ENCODE measurements at places on chromosomes 1 and 21.

DNA sequence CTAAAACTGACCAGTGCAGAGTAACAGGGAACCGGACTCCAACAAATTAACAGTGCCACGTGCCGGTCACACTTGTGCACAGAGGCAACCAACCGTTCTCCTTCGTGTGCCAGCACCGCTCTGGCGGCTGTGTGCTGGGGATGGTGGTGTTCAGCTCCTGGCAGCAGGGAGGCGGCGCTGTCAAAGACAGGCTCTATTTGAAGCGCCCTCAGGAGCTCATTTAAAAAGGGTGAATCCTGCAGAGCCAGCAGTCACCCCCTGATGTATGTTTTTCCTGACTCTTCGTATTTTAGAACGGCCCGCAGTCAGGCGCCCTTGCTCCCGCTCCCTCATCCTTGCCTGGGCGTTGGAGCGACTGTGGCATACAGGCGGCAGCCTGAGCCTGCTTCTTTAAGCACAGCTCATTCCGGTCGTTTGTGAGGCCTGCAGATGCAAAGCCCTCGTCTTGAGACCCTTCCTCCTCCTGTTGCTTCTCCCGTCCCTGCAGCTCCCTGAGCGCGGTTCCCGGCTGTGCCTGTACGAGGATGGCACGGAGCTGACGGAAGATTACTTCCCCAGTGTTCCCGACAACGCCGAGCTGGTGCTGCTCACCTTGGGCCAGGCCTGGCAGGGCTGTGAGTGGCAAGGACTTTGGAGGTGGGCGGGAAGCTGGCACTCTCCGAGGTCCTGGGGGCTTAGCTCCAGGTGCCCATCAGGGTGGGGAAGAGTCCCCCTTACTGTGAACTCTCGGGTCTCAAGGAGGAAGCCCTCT, 1.1 kb downstream of the DFFB start:
- DNase-seq = peak; percentile 5

DNA sequence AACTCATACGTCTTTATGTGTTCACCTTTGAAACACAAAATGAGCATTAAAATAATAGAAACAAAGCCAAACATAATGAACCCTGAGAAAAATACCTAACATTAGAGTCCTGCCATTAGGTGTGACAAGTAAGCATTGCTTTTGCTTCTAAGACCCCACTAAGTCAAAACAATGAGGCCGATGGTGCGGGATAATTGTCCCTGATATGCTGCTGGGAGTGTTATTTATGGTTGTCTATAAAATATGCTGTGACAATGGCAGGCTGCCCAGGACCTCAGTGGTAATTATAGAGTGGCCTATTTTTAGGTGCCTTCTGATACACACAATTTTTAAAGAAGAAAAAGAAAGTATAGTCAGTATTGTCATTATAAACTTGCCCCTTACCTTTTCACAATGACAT, 1423.1 kb downstream of the AMY1C start:
- no peak for DNase-seq

- DNase-seq = peak; percentile 67
These were observed at the start of the genes GPATCH2 and SPATA17 for GRCh38 chr1:217630711-217631591. GPATCH2 (minus strand) TSS chr1:217631090; CDS start chr1:217630971, 119 bp downstream. SPATA17 (plus strand) TSS chr1:217631344; CDS start chr1:217631379, 35 bp downstream.

DNA sequence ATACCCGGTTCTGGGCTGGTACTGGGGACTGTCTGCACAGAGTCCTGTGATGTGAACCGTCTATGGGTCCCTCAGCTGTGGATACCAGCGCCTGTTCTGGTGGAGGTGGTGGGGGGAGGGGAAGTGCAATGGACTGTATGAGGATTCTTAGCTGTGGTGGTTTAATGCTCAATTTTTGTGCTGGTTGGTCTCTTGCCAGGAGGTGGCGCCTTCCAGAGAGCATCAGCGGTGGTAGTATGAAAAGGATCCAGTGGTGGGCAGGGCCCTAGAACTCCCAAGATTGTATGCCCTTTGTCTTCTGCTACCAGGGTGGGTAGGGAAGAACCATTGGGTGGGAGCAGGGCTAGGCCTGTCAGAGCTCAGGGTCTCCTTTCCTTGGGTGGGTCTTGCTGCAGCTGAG, 89.4 kb upstream of the B3GALT2 start:
- no peak for DNase-seq

DNA sequence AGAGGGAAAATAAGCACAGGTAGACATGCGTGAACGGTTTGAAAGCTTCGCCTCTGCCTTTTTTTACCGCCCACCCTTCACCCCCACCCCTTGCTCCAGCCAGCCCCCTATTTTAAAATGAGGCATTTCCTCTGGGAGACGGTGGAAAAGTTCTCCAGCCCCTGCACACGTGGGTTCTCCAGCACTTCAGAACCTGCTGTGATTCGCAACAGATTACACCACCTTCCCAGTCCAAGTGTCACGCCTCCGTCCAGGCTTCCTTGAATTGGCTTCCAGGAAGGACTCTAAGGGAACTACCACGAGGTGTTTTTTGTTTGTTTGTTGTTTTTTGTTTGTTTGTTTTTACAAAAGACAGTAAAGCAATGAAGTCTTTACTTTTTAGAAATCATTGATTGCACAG, 2.6 kb downstream of the LRRC7 start:
- no peak for DNase-seq

DNA sequence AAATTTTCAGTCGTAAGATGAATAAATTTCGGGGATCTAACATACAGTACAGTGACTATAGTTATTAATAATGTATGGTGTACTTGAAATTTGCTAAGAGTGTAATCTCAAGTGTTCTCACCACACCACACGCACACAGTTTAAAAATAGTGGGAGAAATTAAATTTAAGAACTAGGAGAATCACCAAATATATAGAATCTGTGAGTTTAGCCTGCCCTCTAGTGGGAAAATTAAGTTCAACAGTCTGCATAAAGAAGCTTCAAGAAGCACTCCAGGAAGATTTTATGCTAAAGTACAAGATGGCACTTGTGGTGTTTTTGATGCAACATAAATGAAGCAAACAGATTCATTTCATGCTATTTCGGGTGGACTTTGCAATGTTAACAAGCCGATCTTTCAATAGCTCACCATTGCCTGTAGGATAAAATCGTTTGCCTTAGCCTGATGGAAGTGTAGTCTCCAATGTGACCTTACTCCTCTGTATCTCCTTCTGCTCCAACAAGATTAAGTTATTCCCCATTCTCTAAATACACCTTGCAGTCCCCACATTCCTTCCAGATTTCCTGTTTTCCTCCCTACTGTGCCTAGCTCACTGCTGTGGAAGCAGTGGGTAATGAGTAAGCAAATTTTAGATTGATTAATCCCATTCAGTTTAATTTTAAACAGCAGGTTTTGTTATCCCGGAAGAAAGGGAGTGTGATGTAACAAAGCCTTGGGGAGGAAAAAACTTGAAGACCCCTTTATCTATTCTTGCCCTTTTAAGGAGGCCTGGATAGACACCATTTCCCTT, 8.7 kb upstream of the PIK3C2B start:
- no peak for DNase-seq

DNA sequence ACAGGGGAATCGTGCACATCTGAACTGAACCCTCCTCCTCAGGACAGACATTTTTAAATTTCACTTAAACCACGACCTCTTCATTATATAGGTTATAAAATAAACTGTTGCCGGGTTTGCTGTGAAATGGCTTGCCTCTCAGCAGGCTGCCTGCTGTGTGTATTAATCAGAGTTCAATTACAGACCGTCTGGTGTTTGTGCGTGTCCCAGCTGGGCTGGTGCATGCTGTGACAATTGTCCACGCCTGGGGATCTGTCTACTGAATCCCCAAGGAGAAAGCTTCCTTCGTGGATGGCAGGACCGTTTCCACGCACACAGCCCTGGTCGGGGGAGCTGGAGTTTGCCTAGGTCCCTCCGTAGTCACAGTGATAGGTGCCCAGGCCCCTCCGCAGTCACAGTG, 13.4 kb upstream of the AGPAT3 start:
- no peak for DNase-seq

DNA sequence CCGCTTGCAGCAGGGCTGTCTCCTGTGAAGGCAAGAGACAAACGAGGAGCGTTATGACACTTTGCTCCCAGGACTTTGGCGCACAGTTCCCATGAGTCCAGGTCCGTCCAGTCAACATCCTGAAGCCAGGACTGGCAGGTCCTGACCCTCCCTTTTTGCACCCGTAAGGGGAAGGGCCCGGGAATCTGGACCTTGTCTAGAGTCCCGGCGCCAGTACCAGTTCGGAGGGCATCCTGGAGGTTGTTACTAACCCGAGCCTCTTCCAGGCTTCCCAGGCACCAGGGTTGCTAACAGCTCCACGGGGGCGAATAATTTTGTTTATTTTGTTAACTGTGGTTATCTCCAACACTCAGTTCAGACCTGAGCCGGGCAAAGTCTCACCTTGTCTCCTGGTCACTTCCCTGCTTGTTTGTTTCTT, 682 bp upstream of the RWDD3 start:
- no peak for DNase-seq

- no peak for DNase-seq
These were observed 13.5 kb downstream of the TRABD2B start for GRCh38 chr1:47983691-47984090.

DNA sequence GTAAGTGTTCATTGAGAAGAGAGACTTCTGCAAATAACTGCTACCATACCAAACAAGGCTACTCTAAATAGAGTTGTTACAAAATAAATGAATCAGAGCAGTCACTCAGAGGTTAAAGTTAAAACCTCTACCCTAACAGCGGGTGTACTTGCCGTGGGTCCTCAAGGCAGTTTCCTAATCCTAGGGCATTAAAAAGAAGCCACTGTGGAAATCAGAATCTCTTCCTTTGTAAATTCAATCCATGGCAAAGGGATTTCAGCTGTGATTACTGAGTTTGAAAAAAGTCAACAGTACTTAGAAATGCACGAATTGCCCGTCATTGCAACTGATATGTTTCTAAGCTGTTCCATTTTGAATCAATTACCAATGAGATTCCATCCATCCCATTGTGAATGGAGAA, 13.5 kb downstream of the TBX15 start:
- no peak for DNase-seq

DNA sequence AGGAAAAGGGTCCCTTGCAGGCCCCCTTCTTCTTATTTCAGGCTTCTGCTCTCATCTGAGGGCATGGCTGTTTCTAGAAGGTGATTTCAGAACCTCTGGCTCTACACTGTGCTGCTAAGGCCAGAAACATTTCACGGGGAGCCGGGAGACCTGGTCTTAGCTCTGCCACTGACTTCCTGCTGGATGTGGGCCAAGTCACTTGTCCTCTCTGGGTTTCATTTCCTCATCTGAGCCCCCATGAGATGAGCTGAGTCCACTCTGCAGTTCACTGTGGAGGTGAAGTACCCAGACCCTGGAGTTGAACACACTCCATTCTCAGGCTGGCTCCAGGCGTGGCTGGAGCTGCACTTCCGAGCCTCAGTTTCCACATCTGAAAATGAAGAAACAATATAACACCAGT, 2.1 kb downstream of the PADI1 start:
- no peak for DNase-seq

DNA sequence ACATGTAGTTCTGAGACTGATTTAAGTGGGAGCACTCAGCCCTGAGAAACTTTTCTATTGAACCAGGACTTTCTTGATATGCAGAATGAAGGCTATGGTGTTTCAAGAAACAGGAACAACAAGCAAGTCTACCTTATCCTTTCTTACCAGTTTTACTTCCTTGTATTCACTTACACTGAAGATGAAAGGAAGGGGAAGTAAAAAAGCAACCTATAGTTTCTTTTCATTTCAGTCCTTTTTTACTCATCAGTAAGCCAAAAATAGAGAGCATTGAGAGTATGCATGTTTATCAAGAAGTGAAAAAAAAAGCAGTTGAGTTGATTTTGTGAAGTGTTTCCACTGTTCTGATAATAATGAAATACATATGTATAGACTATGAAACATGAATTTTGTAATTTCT, 1010.3 kb downstream of the AMY1C start:
- no peak for DNase-seq

DNA sequence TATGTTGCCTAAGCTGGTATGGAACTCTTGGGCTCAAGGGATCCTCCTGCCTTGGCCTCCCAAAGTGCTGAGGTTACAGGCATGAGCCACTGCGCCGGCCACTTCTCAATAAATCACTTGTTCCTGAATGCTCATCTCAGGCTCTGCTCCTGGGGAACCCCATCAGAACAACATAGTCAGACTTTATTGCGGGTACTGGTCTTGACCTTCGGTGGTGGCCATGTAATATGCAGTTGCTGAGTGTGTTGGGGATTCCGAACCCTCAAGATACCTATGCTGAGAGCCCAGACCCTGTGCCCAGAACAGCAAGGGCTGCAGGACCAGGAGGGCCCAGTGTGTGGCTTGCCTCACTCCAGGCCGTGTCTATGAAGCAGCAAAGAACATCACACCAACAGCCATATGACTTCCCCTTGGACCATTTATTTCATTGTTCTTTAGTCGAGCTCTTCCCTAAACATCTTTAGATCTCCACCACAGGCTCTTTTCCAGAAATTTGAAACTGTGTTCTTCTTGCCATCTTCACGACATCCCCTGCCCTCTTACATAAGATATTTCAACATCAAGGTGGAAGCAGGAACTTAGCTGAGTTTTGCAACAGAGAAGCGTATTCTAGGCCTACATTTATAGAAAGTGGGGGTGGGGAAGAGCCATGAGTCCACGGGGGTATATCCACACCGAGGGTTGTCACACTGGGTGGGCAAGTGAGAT, 12.7 kb upstream of the SDHB start:
- DNase-seq = no peak

DNA sequence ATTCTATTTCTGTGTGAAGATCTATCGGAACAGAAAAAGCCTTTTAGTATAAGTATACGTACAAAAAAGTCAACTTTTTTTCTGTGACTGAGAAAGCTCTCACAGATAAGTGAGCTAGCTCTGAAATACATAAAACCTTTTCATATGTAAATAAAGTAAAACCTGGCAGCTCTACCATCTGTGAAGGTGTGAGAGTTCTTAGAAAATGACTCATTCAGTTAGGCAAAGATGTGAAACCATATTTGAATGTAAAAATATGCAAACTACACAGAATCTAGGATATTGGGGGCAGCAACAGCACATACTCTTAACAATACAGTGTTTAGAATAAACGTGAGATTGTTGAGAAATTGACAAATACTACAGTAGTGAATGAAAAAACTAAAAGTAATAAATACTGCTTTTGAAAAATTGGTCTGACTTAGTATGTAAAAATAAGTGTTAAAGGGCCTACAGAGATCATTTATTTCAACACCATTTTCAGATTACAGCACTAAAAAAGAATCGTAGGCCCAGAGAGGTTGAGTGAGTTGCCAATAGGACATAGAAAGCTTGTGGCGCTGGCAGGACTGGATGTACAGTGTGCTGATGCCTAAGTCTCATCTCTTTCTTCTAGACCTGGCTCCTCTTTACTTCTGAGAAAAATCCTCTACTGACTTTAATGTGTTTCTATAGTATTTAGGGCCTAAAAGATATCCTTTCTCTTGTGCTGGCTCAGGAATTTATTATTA, 19.8 kb downstream of the ATP6V1G3 start:
- no peak for DNase-seq

DNA sequence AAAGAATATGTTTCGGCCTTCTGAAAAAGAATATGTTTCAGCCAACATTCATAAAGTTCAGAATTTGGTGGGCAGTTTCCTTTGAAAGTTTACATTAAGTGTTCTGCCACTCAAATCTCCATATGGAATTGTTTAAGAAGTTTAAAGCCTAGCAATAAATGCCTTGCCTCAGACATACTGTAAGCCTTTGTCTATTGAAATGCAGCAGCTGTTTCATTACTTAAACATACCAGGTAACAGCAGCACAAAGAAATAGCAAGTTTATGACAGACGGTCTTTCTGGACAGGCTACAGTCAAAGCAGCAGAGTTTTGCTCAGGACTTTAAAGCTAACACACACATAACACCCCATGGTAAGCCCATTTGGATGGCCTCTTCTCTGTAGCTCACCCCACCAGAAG, 38.5 kb upstream of the C1orf105 start:
- no peak for DNase-seq
